NCI-H146 (cell line): ENCODE measurements at places on chromosomes 12 and 14.
A peak's percentile ranks its signal among the peaks of the same experiment; 100 is the strongest.

DNA sequence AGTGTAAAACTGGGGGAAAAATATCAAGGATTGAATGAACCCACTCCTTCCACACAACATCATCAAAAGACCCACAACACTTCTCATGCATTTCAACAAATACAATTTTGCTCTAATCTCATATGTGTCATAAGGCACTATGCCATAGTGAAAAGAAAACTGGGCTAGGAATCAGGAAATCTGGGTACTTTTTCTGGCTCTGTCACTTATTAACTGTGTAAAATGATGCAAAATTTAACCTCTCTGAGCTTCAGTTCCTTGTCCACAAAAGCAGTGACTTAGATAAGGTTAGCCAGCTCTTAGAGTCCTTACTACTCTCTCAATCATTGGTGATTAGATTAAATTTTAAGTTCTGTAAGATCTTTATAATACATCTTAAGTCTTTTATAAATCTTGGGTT lies 250.5 kb upstream of the SOX5 start:
- no peak for DNase-seq

GRCh38 chr14:93970965-93971634 lies 5.3 kb downstream of the ASB2 start:
- DNase-seq, result no peak

- no peak for DNase-seq
Observed at GRCh38 chr14:34078117-34078743, 127.4 kb upstream of the EGLN3 start.

GRCh38 chr14:60736494-60736893 lies 1.9 kb downstream of the MNAT1 start:
- no peak for DNase-seq

DNA sequence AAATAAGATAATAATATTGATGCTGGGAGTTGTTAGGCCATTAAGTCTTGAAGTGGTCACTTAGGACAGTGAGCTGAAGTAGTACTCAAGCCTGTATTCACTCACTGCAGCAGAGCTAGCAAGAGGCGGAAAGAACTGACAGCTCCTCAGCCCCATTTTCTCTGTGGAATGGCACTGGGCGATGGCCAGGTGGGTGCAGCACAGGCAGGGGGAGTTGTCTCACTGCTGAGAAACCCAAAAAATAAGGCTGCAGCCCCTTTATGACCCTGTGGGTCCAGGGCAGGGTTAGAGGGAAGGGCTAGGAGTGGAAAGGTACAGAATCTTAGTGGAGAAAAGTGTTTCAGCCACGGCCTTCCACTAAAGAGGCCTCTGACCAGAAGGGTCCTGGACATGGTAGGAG lies 35.5 kb downstream of the PDZRN4 start:
- DNase-seq, result no peak

GRCh38 chr14:86221755-86222154 lies 691.8 kb downstream of the FLRT2 start:
- no peak for DNase-seq

DNA sequence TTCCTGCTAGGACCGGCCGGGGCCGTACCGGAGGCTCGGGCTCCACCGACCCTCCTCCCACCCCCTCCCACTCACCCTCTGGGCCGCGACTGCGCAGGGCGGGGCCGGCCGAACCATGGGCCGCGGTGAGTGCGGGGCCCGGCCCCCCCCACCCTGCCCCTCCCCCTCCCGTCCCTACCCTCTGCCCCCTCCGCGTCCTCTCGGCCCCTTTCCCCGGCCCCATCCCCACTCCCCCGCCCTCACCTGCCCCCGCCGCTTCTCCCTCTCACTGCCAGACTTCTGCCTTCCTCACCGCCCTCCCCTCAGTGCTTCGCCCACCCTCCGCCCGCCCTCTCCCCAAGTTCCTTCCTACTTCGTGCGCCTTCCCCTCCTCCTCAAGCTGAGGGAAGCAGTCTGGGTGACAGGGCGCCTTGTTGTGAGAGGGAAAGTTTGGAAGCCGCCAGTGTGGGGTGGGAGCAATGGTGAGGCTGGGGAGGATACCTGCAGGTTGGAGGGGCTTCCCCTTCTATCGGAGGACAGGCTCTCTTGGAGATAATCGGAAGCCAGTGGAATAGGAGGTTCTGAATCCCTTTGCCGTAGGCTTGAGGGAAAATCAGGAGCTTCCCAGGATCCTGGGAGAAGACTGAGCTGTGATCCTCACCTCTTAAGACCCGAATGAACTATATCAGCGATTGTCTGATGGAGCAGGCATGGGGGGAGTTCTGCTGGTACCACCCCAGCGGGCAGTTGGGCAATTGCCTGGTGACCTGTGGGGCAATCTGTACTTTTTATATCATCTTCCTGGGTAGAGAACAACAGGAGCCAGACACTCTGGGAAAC lies 472 bp downstream of the MBD6 start:
- peak; percentile 57 for DNase-seq

- DNase-seq, result peak; percentile 89
Observed at GRCh38 chr14:32201193-32201815, 541 bp upstream of the RNU6-7 start.

- DNase-seq, result no peak
Observed at GRCh38 chr12:13165617-13166041, 30.9 kb upstream of the EMP1 start.

DNA sequence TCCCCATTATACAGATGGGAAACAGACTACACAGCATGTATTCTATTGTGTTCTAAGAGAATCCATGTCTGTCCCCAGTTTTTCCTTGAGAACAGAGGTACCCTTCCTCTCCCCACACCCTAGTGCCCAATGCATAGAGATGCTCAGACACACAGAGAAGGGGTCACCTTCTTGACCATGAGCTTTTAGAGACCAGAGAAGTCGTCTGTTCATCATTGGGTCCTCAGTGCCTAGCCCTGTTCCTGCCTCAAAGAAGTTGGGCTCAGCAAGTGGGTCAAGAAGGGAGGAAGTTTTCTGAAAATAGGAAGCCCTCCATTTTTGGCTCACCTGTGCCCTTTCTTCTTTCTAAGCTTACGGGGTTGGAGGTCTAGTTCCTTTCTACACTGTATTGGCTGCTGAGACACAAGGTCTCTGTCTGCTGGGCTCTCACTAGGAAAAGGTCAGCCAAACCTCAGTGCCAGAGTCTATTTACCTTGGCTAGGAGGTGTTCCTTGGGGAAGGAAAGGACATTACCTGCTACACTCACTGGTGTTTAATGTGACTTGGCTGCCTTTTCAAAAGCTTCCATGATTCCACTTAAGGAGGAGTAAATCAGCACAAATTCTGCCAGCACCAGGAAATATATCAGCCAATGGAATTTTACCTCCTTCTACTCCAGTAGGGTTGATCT lies 198.5 kb upstream of the PWP1 start:
- no peak for DNase-seq

- DNase-seq, result no peak
Observed at GRCh38 chr14:52013984-52014600, 24.7 kb downstream of the RTRAF start.

- DNase-seq, result no peak
Observed at GRCh38 chr14:66804141-66804540, 296.2 kb downstream of the GPHN start.

DNA sequence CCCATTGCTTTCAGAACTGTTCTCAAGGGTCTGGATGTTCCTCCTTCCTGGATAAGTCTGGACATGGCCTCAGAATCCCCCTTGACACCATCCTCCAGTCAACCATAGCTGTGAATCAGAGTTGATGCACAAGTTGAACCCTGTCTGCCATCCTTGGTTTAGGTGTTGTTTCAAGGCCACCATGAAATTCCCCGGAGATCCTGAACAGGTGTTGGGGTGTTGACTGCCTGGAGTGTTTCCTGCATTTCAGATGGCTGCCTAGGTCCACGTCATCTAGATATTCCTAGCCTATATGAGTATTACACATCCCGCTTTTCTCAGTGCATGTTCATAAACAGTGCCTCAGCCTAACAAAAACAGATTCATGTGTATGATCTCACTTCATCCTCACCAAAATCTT lies 86.7 kb upstream of the PWP1 start:
- no peak for DNase-seq

DNA sequence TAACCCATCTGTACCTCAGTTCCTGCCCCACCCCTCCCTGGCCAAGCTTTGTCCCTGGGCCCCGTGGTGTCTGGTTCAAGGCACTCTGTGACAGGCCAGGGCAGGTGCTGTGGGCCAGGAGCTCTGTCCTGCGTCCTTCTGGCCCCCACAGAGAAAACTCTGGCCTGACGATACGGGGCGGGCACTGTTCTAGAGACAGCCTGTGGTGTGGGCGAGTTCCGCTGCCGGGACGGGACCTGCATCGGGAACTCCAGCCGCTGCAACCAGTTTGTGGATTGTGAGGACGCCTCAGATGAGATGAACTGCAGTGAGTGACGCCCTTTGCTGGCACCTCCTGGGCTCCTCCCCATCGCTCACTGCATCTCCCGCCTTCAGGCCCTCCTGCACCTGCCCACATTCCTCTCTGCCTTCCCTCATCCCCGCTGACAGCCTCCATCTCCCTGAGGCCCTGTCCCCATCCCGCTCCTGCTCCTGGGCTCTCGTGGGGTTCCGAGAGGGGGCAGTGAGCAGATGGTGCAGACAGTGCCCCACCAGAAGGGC lies 22.8 kb upstream of the NXPH4 start:
- no peak for DNase-seq

GRCh38 chr12:39365364-39366001 lies 77.4 kb downstream of the KIF21A start:
- DNase-seq, result no peak

DNA sequence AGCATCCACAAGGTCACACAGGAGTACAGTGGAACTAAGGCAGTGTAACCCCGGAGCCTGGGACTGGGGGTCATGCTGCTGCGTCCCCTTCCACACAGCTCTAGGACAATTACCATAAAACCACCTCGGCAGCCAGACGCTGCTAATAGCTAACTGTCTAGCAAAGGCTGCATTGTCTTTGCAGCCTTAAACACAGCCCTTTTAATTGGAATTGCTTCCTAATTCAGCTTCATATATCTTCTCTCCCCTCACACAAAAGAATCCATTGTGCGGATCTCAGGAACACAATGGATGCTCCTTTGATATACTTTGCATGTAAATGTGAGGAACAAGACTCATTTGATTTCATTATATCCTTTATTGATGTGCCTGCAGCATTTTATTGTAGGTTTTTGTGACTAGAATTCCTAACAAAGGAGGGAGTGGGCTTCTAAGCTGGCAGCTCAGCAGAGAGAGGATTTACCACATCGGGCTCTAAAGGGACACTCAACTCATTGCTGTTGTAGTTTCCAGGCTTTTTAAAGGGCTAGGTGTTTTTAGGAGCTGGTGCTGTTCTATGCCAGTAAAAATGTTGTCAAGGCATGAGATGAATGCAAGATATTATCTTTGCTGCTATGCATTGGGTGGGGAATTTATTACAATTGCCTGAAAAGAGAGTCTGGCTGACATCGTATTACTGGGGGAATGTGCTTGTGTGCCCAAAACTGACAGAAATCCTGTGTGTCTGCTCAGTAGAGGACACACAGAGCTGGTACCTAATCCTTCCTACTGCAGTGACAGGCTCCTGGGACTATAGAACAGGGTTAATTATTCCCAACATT lies 30.4 kb upstream of the DACT1 start:
- no peak for DNase-seq

DNA sequence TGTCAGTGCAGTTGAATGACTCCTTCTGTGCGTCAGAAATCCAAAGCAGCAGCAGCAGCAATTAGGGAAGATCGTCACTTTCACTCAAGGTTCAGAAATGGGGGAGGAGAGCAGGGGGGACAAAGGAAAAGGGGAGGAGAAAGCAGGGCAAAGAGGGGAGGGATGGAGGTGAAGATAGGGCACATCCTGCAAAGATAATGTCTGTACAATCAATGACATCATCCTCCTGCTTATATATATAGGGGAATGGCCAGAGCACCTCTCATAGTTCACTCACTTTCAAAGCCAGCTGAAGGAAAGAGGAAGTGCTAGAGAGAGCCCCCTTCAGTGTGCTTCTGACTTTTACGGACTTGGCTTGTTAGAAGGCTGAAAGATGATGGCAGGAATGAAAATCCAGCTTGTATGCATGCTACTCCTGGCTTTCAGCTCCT lies at the start of gene NTS:
NTS (plus strand) TSS at position 265 of the 431 bp plus-strand sequence; CDS start at position 374, 109 bp downstream.
- peak; percentile 95 for DNase-seq

DNA sequence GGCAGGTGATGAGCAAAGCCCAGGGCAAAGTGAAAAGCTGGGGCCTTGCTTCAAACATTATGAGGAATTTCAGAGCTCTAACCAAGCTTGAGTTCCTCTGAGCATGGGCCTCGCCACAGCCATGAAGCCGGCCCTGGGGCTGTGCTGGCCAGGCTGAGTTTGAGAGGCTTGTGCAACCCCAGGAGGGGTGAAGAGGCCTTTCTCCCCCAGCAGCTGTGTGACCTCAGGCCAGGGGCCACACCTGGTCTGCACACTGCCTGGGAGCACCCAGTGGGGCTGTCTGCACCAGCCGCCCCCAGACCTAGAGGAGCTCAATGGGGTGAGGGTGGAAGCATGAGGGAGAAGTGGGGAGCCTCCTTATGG lies 204.9 kb upstream of the C14orf180 start:
- no peak for DNase-seq

GRCh38 chr12:109558374-109559199 lies 14.7 kb downstream of the MMAB start:
- DNase-seq, result no peak

DNA sequence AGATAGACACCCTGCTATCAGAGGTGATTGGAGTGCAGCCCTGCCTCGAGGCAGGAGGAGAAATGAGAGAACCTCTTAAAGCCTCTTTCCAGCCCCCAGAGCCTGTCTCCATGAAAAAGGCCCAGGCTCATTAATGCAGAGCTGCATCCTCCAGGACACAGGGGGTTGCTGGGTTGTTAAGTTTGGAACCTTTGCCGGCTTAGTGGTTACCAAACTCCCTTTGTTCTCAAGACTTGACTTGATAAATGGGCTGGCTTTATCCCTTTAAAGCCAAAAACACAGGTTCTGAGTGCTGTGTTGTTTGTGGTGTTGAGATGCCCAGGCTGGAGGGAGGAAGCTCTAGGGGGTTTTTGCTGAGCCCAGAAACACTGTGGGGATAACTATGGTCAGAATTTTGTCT lies 71.0 kb downstream of the DAD1 start:
- DNase-seq, result no peak

- no peak for DNase-seq
Observed at GRCh38 chr14:75515629-75515996, 6.7 kb upstream of the BATF start.

DNA sequence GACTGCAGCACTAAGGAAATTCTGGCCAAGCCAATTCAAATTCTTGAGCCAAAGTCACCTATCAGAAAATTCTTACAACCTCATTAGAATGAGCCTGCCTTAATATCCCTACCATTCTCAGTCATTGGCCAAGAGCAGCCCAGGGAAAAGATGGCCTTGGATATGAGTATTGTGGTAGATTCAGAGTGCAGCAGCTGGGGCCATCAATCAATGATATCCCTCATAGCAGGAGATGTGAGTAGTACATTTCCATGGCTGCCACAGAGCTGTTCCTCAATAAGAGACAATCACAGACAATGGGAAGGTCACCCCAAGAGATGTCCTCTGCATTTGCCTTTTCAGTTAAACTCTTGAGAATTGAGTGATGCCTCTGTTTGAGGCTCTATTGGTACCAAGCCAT lies 161.6 kb downstream of the DYRK2 start:
- no peak for DNase-seq

- DNase-seq, result peak; percentile 39
Observed at GRCh38 chr12:38544330-38545066, 227.9 kb downstream of the ALG10B start.

- no peak for DNase-seq
Observed at GRCh38 chr14:35419429-35419841, 14.9 kb upstream of the NFKBIA start.
